ENCODE measurements at places on chromosomes 5 and 9.
A peak's percentile ranks its signal among the peaks of the same experiment; 100 is the strongest.

- DNase-seq = no peak
Observed at GRCh38 chr5:151569132-151570046, 21.7 kb downstream of the FAT2 start.

- no peak for DNase-seq
Observed at GRCh38 chr9:113536483-113537228, 73.1 kb downstream of the RGS3 start.

DNA sequence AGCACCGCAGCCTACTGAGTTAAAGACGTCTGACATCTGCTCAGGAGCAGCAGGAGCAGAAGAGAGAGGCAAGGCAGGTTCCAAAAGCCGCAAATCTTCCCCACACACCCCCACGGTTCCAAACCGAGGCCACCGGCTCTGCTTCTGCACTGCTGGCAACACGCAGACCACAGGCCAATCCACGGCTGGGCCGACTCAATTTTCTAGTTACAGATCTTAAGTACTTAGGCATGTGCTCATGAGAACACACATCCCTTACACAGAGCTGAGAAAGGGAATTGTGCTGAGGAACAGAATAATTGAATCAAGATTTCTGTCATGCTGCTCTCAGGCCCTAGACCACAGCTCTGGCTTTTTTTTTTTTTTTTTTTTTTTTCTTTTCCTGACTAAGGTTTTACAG, 32.6 kb downstream of the PAX5 start:
- DNase-seq = no peak

GRCh38 chr9:112933696-112934095, 43.0 kb upstream of the SLC46A2 start:
- no peak for DNase-seq

- no peak for DNase-seq
Observed at GRCh38 chr5:178069909-178070308, 43.4 kb upstream of the N4BP3 start.

DNA sequence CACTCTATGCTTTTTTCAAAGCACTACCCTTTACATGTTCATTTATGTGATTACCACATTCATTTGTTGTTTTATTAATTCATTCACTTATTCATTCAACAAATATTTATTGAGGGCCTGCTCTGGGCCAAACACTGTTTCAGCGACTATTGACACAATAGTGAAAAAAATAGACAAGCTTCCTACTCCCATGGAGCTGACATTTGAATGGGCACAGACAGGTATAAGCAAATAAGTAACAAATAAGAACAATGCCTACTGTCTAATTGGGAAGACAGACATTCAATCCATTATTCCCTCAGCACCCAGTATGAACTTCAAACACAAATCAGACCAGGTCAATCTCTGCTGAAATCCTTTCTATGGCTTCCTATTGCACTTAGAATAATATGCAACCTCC, 156.9 kb upstream of the NR3C1 start:
- no peak for DNase-seq

- DNase-seq = no peak
Observed at GRCh38 chr9:136339173-136339957, 12.0 kb downstream of the GPSM1 start.

DNA sequence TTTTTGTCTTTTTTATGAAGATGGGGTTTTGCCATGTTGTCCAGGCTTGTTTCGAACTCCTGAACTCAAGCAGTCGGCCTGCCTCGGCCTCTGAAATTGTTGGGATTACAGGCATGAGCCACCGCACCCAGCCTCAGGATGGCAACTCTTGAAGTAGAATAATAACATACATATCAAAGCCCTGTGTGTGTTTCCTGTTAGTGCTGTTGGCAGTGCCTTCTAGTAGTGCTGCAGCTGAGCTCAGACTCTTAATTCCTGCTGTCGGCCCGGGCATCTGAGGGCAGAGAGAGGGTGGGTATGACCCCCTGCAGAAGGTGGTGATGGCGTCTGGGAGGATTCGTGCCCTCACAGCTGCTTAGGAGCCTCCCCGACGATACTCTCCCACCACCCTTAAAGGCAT, 227.2 kb downstream of the PDZD2 start:
- DNase-seq = no peak

DNA sequence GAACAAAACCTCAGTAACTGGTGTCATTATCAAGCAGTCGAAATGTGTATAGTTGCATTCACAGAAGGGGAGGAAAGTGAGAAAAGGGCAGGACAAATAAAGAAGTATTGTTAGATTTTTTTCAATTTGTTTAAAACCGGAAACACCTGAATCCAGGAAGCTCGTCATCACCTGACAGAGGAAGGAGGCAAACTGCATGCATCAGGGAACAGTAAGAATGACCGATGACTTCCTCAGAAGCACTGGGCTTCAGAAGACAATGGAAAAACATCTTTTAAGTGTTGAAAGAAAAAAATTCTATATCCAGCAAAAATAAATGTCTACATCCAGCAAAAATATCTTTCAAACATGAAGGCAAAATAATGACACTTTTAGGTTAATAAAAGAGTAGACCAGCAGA, 29.5 kb downstream of the PLEKHG4B start:
- DNase-seq = no peak

- DNase-seq = no peak
Observed at GRCh38 chr5:4295663-4296339, 700.2 kb downstream of the IRX1 start.

- DNase-seq = no peak
Observed at GRCh38 chr5:158521995-158522394, 577.7 kb downstream of the EBF1 start.

- no peak for DNase-seq
Observed at GRCh38 chr5:14868771-14869170, 2.8 kb downstream of the ANKH start.

GRCh38 chr9:81321551-81321950, 367.8 kb downstream of the TLE1 start:
- no peak for DNase-seq

DNA sequence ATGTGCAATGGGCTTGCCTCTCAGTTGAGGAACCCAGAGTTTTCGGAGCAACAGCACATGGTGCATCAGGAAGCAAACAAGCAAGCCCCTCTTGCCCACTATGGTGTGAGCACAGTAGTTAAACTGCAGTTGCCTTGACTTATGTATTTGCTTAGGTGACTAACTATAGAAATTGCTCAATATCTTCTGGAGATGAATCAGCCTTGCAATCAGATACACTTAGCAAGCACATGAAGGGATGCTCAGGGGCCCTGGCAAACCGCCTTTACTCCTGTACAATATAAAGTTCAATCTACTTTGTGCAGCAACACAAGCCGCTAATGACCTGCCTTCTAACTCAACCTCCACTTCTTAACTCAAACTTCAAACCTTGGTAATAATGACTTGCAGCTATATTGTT, 581.7 kb upstream of the RIOK2 start:
- DNase-seq = no peak

GRCh38 chr5:6729386-6730310, 16.4 kb downstream of the TENT4A start:
- no peak for DNase-seq

DNA sequence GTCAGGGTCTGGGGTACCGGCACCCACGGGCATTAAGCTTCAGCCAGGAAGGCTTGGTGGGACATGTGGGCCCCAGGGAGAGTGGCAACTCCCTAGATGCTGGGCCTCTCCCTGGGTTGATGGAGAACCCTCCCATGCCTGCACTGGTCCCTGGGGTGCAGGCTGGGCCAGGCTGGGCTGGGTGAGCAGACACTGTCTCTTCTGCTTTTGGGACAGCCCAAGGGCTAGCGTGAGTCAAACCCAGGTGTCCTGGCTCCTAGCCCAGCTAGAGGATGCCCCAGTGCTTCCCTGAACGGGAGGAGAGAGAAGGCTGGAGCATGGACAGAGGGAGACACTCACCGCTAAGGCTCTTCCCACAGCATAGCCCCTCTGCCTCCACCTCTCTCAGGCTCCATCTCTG, 5.7 kb upstream of the AQP7 start:
- DNase-seq = no peak

DNA sequence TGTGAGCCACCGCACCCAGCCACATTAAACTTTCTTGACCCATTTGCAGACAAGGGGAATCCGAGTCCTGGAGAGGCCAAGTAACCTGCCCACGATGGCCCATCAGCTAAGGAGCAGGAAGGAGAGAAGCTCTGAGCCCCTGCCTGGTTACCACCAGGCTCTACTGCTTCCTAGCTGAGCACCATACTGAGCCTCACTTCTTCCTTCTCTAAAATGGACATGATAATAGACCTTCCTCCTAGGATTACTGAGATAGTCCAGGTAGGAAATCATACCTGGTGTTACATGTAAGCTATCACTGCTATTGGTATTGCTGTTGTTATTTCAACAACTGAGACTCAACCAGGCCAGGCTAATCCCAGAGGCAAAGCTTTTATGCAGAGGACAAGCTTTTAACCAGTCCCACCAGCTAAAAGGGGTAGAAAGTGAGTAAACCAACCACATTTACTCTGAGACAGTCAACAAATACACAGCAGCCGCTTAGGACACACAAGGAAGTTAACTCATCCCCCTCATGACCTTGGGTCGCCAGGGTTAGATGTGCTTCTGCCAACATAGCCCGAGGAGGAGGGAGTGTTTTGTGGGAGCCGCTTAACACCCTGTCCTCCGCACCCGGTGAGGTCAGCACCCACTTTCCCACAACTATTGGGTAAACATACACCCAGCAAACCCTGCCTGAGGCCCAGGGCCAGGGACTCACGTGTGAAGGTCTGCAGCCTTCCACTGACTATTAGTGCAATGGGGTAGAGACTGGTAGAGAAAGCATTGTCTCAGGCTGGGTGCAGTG, 20.6 kb upstream of the PTGES start:
- DNase-seq = no peak

DNA sequence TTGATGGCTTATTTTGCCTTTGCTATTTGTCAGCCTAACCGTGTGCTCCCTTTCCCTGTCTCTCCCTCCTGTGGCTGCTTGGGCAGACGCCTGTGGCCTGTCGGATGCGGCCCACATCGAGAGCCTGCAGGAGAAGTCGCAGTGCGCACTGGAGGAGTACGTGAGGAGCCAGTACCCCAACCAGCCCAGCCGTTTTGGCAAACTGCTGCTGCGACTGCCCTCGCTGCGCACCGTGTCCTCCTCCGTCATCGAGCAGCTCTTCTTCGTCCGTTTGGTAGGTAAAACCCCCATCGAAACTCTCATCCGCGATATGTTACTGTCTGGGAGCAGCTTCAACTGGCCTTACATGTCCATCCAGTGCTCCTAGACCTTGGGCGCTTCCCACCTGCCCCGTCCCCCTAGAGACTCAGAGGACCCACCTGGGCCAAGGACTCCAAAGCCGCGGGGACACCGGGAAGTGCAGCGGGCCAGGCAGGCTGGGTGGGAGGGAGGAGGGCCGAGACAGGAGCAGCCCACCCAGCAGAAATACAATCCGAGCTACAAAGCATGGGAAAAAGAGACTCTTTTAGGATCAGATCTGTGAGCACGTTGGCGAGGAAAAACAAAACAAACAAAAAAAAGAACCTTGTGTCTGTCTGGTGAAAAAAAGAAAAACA, 10.6 kb downstream of the NR2F1 start:
- no peak for DNase-seq

DNA sequence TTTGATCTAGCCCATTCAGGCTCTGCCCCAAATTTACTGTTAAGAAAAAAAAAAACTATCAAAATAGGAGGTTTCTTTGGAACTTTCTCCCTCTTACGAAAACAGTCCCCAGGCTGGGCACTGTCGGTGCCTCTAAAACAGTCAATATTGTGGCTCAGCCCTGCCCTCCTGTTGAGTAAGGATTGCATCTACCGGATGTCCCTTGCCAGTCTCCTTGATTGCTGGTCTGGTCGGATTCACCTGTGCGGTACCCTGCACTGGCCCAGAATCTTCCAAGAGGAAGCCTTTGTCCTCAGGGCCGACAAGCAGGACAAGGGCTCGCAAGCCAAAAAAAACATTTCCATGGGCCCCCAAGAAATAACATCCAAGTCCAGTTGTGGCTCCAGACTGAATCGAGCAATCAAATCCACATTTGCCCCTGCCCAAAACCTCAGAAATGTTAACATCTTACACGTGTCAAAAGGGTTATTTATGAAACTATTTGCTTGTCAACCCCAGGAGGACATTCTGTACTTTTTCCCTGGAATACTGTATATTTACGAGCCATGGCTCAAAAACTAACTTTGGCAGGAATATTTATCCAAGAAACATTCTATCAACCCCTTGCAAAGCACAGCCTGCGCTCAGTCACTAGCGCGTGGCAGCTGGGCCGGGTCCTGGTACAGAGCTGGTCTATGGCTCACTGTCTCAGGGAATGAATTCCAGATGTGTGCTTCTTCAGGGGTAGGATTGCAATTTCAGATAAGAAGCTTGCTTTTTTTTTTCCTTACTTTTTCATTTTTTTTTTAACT, 129.2 kb upstream of the ADRA1B start:
- no peak for DNase-seq

GRCh38 chr5:157543825-157544622, 31.6 kb downstream of the ADAM19 start:
- no peak for DNase-seq

GRCh38 chr5:135221187-135221473, 177.9 kb downstream of the MACROH2A1 start:
- no peak for DNase-seq

- DNase-seq = no peak
Observed at GRCh38 chr5:172816925-172817562, 17.0 kb upstream of the ERGIC1 start.

GRCh38 chr5:39584927-39585326, 160.1 kb upstream of the DAB2 start:
- DNase-seq = no peak

GRCh38 chr5:126267438-126267837, 155.8 kb upstream of the GRAMD2B start:
- no peak for DNase-seq

- no peak for DNase-seq
Observed at GRCh38 chr9:105281272-105281671, 36.8 kb downstream of the SLC44A1 start.

GRCh38 chr9:105877721-105878120, 183.4 kb downstream of the TMEM38B start:
- no peak for DNase-seq

DNA sequence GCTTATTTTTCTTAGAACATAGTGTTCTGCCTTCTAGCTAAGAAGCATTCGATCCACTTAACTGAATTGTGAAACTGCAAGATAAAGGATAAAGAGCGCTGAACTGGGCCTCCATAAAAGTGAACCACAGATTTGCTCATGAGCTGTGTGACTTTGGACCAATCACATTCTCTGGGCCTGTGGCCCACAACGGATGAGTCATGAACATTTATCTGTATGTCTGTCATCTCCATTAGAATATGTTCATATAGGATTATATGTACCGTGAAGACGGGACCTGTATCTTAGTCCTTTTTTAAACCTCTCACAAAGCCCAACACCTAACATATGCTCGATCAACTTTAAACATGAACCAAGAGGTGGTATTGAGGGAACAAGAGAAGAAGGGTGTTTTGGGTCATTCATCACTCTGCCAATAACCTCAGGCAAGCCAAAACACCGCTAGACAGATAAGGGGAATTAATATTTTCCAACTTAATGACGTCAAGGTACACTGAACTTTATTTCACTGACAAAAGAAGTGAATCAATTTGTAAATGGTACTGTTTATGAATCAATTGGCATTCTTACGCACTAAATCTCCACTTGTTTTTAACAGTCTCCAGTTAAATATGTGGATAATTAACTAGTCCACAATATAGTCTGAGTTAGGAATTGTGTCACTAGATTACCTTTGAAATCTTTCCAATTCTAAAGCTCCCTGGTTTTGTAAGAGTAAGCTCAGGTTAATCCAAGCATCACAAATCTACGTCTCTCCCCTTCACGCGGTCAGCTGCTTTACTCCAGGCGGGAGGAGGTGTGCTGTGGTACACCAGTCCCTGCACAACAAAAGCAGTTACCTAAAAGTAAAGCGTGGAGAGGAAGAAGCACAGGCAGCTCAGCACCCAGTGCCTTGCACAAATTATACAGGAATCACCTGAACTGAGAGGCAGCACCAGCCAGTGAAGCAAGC, 1.6 kb downstream of the TMEM245 start:
- peak; percentile 7 for DNase-seq

- DNase-seq = no peak
Observed at GRCh38 chr9:120442308-120442995, 137.5 kb downstream of the CDK5RAP2 start.

Measured in stimulated activated CD8-positive, alpha-beta memory T cell treated with anti-CD3 and anti-CD28 coated beads, Interleukin-7, amount 100 ng/mL, for 1 hour (primary cell).